Hair follicle dermal papilla cell (primary cell): ENCODE measurements at places on chromosomes 11 and 22. TPM values are rescaled to one million over a fixed set of nuclear protein-coding genes. Genes with fewer than 3 reads are reported as not detected.

UFD1 gene
- total RNA-seq: 38.9 and 39.1 TPM in 2 replicates

TMPRSS13 gene
- not detected in 2 replicates for total RNA-seq

POGLUT3 gene
- total RNA-seq: 63.0 and 69.0 TPM in 2 replicates

TCN1 gene
- not detected in 2 replicates for total RNA-seq

LARGE2 gene
- total RNA-seq: 0.16 TPM in 1 of 2 replicates, not detected in the other

MMP1 gene
- total RNA-seq: 406 and 987 TPM in 2 replicates

SYT12 gene
- under 0.01 and 0.49 TPM in 2 replicates for total RNA-seq

SLC37A2 gene
- 0.49 and 0.81 TPM in 2 replicates for total RNA-seq

CLTCL1 gene
- total RNA-seq: 7.5 and 8.6 TPM in 2 replicates

MTMR2 gene
- 30.6 and 32.1 TPM in 2 replicates for total RNA-seq

APOL5 gene
- total RNA-seq: not detected in 2 replicates

LGALS12 gene
- total RNA-seq: not detected in 2 replicates

IGLL1 gene
- total RNA-seq: not detected in 2 replicates

RBMXL2 gene
- 0.16 TPM in 1 of 2 replicates, not detected in the other for total RNA-seq

SCN4B gene
- total RNA-seq: under 0.01 TPM in 1 of 2 replicates, not detected in the other

PANX2 gene
- 0.36 and 0.65 TPM in 2 replicates for total RNA-seq

AP1B1 gene
- total RNA-seq: 66.7 and 72.3 TPM in 2 replicates

LMO1 gene
- total RNA-seq: not detected in 2 replicates

FOLR1 gene
- 0.24 and 0.32 TPM in 2 replicates for total RNA-seq

OR5B21 gene
- total RNA-seq: not detected in 2 replicates

NXPE1 gene
- not detected in 2 replicates for total RNA-seq
